ENCODE measurements at places on chromosomes 6 and 20.

DNA sequence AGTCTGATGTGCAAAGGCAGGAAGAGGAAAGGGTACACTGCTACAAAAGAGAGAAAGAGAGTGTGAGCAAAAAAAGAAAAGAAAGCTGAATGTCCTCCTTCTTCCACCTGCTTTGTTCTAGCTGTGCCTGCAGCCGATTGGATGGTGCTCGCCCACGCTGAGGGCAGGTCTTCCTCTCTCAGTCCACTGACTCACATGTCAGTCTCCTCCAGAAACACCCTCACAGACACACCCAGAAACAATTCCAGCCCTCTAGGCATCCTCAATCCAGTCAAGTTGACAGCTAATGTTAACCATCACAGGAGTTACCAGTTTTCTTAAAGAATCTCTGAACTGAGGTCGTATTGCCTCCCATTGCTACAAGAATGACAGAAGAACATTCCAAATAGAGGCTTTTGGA, 411.9 kb upstream of the SASH1 start:
- no peak for DNase-seq

GRCh38 chr6:108677357-108677756, 116.6 kb downstream of the FOXO3 start:
- no peak for DNase-seq

- no peak for DNase-seq
These were observed 14.1 kb upstream of the HCK start for GRCh38 chr20:32037929-32038328.

DNA sequence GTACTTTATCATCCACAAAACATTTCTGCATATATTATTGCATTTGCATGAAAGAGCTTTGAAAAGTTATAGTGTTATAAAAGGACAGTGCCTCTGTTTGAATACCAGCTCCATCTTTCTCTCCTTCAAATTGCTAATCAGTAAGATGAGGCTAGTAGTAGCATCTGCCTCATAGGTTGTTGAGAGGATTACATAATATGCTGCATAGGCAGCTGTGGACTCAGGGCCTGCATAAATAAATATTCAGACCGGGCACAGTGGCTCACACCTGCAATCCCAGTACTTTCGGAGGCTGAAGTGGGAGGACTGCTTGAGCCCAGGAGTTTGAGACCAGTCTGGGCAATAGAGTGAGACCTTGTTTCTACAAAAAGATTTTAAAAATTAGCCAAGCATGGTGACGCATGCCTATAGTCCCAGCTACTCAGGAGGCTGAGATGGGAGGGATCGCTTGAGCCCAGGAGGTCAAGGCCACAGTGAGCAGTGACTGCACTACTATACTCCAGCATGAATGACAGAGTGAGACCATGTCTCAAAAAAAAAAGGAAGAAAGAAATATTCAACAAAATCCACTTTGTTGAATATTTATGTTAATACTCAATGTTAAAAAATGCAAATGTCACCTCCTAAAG, 18.3 kb upstream of the SEC63 start:
- DNase-seq: no peak

- no peak for DNase-seq
These were observed 13.3 kb upstream of the DST start for GRCh38 chr6:56655996-56656395.

GRCh38 chr20:8664778-8665177, 404.1 kb upstream of the PLCB4 start:
- DNase-seq: no peak

- no peak for DNase-seq
These were observed 153.6 kb downstream of the GMPR start for GRCh38 chr6:16392010-16392409.

DNA sequence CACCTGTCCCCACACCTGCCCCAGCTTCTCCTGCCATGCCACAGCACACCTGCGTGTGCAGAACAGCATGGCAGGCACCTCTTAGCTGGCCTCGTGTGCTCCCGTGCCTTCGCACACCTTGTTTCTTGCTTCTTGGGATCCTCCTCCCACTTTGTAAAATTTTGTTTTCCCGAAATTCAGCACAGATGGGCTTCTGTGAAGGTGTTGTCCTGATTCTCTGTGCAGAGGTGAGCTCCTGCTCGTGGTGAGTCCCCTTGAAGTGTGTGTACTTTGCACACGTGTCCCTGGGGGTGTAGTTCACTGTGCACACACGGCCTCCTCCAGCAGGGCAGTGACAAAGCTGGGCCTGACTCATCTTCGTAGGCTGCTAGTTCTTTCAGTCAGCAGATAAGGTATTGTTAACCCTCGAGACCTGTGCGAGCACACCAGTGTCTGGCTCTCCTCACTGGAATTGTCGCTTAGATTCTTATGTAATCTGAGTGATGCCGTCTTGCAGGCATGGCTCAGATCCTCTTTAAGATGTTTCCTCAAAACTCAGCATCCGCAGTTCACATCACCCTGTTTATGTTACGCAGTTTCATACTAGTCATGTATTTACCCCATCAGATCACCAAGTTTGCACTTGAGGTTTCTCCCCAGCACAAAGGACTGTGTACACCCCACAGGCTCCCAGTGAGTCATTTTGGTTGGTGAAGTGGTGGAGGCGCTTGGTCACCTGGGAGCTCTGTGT, 77.7 kb downstream of the CDYL start:
- no peak for DNase-seq

DNA sequence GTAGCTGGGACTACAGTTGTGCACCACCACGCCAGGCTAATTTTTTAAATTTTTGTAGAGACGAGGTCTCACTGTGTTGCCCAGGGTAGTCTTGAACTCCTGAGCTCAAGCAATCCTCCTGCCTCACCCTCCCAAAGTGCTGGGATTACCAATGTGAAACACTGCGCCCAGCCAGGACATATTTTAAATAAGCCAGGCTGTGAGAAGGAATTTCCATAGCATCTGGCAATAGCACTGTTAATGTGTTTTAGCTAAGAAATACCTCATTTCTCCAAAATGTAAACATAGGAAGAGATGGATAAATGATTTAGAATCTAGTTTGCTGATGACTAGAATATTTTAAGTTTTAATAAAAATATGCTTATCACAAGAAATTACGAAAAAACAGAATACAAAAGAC, 27.0 kb upstream of the SLA2 start:
- no peak for DNase-seq

- DNase-seq: no peak
These were observed 17.1 kb downstream of the NTSR1 start for GRCh38 chr20:62725596-62726268.

Measured in activated T-helper 9 cell treated with anti-CD3 and anti-CD28 coated beads, Interleukin-2, amount 50 U/mL, for 16 hours (primary cell).